ENCODE measurements at places on chromosomes 16 and 17. TPM values are rescaled to one million over a fixed set of nuclear protein-coding genes. Genes with fewer than 3 reads are reported as not detected.

Gene SLC13A2
- total RNA-seq, result not detected

Gene PITPNM3
- 1.6 TPM for total RNA-seq

Gene RCVRN
- total RNA-seq, result not detected

Gene RHBDL3
- 0.26 TPM for total RNA-seq

Gene WFIKKN2
- total RNA-seq, result not detected

Gene CIAPIN1
- total RNA-seq, result 43.6 TPM

Gene ITGAX
- total RNA-seq, result not detected

Gene CCT6B
- total RNA-seq, result 0.56 TPM

Gene TERB1
- not detected for total RNA-seq

Gene CCDC200
- not detected for total RNA-seq

Gene KRTAP1-5
- total RNA-seq, result 10.1 TPM

Gene TM4SF5
- total RNA-seq, result not detected

Gene RRAD
- 7.5 TPM for total RNA-seq

Gene PRR29
- 0.52 TPM for total RNA-seq

Gene ZNRF1
- total RNA-seq, result 27.5 TPM

Gene PLXDC1
- total RNA-seq, result 0.08 TPM

Gene PLD6
- 1.3 TPM for total RNA-seq

Gene KRTAP9-4
- total RNA-seq, result not detected

Gene GAA
- total RNA-seq, result 180 TPM

Gene PIRT
- total RNA-seq, result not detected

Gene CCDC154
- total RNA-seq, result 0.80 TPM

Gene FADS6
- not detected for total RNA-seq

Gene CACNG3
- total RNA-seq, result not detected

Gene SDR42E1
- 0.65 TPM for total RNA-seq

Gene DHX8
- 30.7 TPM for total RNA-seq

Gene SEPTIN12
- total RNA-seq, result not detected

Gene DDX19B
- 42.3 TPM for total RNA-seq

Gene RBFOX1
- total RNA-seq, result 0.24 TPM

Gene KRT12
- not detected for total RNA-seq

Gene NUDT7
- 9.7 TPM for total RNA-seq

Gene WNT9B
- total RNA-seq, result not detected

Gene PPM1D
- 17.3 TPM for total RNA-seq

Gene CDR2
- total RNA-seq, result 44.0 TPM

Gene KRTAP3-1
- not detected for total RNA-seq

Gene CHST6
- 1.7 TPM for total RNA-seq

Gene CD300H
- total RNA-seq, result not detected

Gene TXNDC11
- 34.9 TPM for total RNA-seq

Gene TIMP2
- total RNA-seq, result 201 TPM
